Naive thymus-derived CD8-positive, alpha-beta T cell (primary cell): ENCODE measurements at places on chromosomes 1 and 21.

DNA sequence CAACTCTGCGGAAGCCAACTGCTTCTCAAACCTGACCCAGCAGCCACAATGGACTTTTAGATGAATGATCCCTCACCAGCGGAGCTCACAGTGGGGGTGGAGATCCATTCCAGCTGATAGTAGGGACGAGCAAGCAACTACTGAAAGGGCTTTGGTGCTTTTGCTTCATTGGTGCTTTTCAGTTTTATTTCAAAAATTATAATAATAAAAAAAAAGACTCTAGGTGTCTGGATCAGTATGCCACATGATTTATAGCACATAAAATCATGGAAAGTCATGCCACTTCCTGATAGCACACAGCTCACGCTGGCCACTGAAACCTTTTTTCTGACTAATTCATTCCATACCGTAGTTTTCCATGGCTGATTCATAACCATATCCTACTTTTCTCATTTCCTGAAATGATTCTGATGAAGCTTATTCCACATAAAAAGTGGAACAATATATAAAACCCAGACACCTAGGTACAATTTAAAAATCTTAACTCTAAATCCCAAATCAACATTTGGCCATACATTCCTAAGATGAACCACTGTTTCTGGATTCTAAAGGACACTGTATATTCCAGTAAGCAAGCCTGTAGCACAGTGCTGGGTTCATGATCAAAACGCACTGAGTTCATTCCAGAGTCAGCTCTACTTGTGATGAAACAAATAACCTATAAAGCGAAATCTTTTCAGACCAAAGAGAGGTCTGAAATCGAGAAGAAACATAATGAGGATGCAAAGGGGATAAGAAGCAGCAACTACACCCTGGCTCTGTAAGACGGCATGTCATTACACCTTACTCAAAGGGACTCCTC is 41.3 kb upstream of the KCNE1 start:
- DNase-seq = no peak

DNA sequence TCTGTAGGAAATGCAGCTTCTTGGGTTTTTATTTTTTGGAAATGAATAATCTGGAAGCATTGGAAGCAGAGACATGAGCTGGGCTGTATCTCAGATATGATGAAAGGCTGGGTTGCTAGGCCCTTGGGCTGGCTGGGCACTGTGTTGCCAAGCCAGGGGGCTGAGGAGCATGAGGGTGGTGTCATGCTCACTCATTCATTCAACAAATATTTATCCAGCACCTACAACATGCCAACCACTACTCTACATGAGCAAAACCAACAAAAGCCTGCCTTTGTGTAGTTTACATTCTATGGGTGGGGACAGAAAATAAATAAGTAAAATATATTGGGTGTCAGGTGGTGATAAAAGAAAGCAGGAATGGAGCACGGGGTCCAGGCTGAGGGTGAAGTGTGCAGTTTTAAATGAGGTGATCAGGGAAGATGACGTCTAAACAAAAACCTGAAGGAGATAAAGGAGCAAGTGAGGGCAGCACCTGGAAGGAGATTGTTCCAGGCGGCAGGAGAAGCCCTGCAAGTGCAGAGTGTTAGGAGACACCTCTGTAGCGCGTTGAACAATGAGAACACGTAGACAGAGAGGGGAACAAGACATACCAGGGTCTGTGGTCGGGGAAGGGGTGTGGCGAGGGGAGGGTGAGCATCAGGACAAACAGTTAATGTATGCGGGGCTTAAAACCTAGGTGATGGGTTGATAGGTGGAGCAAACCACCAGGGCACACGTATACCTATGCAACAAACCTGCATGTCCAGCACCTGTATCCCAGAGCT is 10.9 kb downstream of the TAGLN2 start:
- no peak for DNase-seq

DNA sequence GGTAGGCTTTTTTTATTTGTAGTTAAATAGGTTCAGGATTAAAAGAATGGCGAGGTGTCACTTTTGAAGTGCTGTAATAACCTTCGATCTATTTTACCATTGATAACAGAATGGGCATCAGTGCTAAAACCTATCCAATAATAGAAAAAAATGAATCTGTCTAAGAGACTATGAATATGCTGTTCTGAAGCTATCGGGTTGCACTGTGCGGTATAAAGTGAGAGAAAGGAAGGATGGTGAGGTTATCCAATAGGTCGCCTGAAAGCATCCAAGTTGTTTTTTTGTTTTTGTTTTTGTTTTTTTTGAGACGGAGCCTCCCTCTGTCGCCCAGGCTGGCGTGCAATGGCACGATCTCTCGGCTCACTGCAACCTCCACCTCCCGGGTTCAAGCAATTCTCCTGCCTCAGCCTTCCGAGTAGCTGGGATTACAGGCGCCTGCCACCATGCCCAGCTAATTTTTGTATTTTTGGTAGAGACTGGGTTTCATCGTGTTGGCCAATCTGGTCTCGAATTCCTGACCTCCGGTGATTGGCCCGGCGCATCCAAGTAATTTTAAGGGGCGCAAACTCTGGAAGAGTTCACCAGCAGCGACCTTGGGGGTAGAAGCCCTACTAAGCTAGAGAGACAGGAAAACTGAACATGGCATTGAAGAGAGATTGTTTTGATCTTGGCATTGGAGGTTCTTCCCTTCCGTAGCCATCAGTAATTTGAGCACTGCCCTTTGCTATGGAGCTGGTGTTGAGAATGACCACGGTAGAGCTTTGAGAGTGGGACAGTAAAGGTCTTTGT is 8.7 kb upstream of the MDM4 start:
- DNase-seq = no peak

DNA sequence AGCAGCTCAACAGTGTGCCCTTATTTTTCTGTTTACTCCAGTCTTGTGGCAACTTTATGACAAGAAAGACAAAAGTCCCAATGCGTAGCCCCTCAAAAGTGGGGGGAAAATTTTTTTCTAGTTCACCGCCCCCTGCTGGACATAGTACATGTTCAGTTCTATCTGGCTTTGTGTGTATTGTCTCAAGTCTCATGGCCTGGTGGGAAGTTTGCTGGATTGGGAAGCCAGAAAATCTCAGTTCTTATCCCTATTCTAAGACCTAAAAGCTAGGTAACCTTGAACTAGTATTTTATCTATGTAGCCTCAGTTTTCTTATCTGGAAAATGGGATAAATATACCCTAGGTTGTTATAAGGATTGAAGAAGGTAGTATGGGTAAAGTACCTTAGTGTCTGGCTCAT is 55.8 kb upstream of the LDLRAP1 start:
- DNase-seq = peak; percentile 43

GRCh38 chr1:31587720-31588423 is 11.6 kb downstream of the TINAGL1 start:
- no peak for DNase-seq
